KG1 (cell line): ENCODE measurements at places on chromosomes 2 and 18.

DNA sequence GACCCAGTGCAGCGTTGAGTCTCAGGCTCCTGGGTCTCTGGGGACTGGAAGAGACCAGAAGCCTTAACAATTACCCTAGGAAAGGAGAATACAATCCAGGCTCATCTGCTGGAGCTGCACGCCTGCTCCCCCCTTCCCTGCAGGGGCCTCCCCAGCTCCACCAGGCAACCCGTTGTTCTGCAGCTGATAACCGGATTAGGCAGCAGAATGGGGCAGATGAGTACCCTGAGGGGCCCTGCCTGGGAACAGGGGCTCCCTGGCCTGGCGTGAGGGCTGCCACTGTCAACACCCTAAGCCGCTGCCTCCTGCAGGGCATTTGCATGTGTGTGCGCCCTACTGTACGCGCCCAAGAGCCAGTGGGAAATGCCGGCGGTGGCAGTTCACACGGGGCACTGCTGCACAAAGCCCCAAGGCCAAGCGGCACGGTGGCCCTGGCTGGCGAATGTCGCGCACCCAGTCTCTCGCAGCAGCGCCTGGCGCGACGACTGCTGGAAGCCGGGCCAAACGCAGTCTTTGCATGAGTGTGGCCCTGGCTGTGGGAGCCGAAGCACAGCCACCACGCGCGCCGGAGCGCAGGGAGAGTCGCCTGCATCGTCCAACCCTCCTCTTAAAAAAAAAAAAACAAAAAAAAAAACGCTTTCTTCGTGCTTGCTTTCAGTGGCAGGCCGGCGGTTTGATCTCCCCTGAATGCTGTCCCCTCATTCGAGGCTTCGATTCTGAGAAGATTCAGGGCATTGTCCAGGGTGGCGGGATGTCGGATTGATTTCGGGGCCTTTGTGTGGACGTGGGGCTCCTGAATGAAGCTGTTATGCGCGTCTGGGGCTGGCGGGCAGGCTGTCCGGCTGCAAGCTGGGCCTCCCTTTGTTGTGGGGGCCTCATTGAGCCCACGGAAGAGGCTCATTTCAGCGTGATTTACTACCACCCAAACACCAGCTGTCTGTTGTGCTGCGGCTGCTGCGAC lies 63.8 kb downstream of the SETBP1 start:
- DNase-seq, result no peak

DNA sequence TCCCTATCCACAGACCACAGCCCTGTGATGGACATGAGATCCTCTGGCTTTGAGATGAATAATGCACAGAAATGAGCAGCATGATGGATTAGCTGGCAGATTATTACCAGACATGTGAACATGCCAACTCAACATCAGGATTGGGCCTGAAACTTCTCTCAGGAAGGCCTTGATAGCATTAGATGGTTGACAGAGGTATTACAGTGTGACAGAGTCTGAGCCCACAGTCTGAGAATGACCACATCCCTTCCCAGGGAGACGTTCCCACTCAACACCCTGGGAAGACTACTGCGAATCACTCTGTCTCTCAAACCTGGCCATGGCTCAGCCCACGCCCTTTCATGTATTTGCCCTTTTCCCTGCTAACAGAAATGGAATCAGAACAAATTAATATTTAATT lies 66.9 kb downstream of the BCL11A start:
- no peak for DNase-seq

- DNase-seq, result no peak
These were observed at the start of gene SEPTIN2 for GRCh38 chr2:241315879-241316631. SEPTIN2 (plus strand) TSS chr2:241315925; CDS start chr2:241324233, 8,308 bp downstream.

DNA sequence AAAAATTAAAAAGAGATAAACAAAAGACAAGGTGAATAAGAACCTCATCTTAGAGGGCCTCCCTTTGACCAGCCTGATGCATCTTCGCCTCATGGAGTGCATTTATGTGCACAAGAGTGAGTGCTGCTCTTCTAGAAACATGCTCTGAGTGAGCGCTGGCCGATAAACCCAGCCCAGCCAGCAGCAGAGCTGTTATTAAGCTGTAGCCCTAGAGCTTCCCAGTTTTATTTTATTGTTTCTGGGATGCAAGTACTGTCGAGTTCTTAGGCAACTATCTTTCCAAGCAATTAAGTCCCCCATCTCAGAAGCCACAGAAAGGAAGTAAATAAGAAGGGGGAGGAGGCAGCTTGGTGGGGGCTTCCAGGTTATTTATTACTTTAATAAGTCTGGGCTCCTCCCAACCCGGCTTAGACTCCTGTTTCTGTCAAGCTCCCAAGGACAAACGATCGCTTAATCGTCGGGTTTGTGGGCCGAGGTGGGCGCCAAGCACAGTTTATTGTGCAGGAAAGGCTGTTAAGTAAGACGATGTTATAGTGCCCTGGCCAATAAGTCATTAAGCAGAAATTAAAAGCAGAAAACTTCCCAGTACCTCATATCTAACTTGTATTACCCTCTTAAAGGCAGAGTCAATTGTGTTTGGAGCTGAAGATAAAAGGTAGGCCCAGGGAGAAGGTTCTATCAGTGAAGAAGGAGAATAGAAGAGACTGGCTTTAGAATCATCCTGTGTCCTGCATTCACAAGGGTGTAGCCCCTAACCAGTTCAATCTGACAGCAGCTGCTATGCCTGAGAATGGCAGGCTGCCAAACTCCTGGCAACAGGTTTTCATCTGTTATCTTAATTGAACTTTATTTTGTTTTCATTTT lies 176.3 kb downstream of the PIK3C3 start:
- no peak for DNase-seq

GRCh38 chr2:129758784-129759471 lies 220.5 kb upstream of the RAB6C start:
- no peak for DNase-seq

- DNase-seq, result no peak
These were observed 68.9 kb downstream of the EPAS1 start for GRCh38 chr2:46365913-46366667.

DNA sequence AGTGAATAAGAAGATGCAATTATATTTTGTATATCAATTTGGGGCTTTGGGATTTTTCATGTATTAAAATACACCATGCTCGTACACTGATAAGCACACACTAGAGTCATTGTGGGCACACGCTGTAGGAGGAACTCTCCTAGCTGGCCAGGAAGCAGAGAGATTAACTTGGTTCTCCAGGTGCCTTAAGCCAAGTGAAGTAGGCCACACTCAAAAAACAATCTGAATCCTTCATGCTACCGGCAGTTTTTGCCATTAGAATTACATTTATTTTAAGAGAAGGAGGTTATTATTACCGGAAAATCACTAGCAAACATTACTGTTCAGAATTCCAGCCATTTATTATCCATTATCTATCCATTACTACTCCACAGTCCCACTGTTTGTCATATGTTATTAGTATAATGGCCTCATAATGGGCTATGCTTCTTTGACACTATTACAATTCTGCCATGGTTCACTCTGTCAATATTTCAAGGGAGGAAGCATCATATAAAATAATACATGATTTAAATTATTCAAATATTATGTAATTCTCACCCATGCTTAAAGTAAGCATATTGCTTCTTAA lies 214.4 kb downstream of the L3MBTL4 start:
- no peak for DNase-seq

DNA sequence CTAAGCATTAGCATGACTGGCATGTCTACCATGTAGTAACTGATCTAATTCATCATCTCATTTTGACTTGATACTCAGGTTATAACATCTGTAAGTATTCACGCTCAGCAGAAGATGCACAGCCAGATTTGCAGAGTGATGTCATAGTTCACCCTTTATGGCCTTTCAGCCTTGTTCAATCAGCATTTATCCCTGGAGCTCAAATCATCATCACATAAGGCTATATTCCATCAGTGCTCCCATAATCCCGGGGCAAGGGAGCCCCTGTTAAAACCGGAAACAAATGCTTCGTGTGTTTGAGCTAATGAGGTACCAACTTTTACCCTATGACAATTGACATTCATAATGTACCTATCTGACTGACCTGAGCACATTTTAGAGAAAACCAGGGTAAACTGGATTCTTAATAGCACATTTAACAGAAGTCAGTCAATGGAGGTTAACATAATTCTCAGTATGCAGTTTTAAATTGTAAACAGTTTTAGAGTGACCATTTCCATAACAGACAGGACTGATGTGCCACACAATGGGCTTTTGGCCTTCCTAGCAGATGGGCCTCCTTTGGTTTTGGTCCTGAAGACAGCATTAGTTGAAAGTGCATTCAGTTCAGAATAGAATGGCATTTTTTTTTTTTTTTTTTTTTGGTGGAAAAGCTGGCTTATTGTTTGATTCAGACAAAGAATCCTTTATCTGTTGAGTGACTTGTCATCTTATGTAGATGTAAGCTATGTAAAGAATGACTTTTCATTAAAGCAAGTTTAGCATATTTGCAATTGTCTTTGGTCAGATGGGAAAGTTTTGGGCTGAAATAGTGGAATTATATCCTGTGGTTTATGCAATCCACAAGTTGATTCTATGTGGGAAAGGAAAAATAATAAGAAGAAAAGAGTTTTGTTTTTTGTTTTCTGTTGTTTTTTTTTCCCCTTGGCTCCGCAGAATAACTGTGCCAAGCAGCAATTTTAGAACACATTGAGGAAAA lies 866.0 kb upstream of the ACVR2A start:
- DNase-seq, result no peak
